Inflammatory macrophage (primary cell): ENCODE measurements at places on chromosomes 4 and X.

- DNase-seq = no peak
Observed at GRCh38 chrX:29466456-29466855, 748.9 kb upstream of the MAGEB2 start.

DNA sequence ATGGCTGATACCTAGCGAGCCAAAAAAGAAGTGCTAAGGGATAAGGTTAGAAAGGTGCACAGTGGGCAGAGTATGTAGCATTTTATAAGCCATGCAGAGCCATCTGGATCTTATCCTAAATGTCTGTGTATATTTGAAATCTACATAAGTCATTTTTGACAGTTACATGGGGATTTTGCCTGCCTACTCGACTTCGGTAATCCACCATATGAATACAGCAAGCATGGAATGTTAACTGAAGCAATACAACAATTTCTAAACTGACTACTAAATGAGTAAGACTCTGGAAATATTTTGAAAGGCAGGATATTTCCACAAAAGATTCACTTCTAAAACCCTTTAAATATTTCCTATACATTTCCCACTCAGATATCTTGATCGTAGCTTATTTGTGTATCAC, 122.5 kb downstream of the KCNIP4 start:
- DNase-seq = no peak

GRCh38 chr4:77493120-77493752, 112.4 kb upstream of the CXCL13 start:
- peak; percentile 19 for DNase-seq

DNA sequence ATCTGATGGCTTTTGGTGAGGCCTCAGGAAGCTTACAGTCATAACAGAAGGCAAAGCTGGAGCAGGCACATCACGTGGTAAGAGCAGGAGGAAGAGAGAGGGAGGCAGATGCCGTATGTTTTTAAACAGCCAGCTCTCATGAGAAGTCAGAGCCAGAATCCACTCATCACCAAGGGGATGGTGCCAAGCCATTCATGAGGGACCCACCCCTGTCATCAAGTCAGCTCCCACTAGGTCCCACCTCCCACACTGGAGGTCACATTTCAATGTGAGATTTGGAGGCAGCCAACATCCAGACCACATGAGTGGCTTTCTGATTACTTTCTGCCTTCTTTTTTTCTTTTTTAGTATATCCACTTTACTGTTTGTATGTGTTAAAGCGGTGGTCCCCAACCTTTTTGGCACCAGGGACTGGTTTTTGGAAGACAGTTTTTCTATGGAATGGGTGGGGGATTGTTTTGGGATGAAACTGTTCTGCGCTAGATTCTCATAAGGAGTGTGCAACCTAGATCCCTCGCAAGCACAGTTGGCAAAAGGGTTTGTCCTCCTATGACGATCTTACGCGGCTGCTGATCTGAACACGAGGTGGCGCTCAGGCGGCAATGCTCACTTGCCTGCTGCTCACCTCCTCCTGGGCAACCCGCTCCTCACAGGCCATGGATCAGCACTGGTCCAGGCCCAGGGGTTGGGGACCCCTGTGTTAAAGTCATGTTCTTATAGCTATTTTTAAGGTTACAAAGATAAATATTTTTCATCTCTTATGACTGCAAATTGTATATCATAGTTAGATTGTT, 61.7 kb downstream of the SLIT2 start:
- no peak for DNase-seq

GRCh38 chrX:96004386-96004785, 680.3 kb upstream of the DIAPH2 start:
- no peak for DNase-seq

- DNase-seq = peak; percentile 51
Observed at GRCh38 chrX:22192419-22193060, 80.2 kb upstream of the CBLL2 start.

DNA sequence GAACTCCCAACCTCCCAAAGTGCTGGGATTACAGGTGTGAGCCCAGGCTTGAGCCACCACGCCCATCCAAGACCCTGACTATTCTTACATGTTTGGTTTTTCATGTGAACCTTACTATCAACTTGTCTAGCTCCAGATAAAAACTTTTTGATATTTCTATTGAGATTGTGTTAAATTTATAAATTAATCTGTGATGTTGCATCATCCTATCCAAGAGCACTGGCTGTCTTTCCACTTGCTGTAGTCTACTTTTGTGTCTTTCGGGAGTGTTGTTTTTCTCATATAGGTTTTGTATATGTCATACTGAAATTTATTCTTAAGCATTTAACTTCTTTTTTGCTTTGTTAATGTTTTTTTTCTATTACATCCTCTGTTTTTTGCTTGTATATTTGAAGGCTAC, 34.6 kb downstream of the BRCC3 start:
- no peak for DNase-seq

GRCh38 chr4:152467101-152467500, 68.8 kb downstream of the FBXW7 start:
- DNase-seq = peak; percentile 27

GRCh38 chr4:134160211-134160610, 41.4 kb downstream of the PABPC4L start:
- DNase-seq = no peak

- DNase-seq = peak; percentile 4
Observed at GRCh38 chr4:88411491-88412096, 32.9 kb downstream of the HERC6 start.

- DNase-seq = no peak
Observed at GRCh38 chr4:105767579-105767978, 59.0 kb downstream of the GSTCD start.

DNA sequence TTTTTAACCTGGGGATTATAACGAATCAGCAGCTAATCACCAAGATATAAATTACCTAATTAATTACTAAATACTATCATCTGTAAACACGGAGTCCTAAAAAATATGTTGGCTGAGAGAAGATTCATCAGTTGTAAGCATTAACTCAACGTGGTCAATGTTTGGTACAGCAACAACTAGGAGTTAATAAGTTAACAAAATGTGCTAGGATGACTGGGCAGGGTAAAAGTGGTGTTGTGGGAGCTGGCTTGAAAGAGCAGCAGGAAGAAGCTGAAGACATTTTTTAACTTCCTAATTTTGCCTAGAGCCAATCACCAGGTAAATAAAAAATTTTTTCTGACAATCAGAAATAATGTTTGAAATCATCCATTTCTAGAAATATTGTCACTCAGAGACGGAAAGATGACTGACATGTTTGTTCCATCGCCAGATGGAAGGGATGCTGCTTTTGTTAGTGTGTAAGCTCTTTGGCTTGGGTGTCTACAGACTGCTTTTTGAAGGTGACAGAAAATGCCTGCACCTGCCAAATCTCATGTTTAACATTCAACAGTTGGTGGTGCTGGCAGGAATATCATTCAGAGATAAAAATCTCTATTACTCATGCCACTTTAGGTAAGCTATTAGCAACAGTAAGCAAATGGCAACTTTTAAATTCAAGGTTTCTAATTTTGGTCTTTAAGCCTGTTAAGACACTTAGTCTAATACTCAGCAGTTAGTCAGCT, 1126.9 kb downstream of the STPG2 start:
- no peak for DNase-seq

DNA sequence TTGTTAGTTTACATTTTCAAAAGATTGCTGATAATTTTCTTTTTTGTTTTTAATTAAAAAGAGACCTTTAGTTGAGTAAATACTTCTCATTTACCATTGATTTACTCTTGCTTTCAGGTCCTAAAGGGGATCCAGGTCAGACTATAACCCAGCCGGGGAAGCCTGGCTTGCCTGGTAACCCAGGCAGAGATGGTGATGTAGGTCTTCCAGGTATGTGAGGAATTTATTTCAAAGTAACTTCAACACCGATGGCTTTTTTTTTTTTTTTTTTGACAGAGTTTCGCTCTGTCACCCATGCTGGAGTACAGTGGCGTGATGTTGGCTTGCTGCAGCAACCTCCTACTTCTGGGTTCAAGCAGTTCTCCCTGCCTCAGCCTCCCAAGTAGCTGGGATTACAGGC, 135.1 kb downstream of the IRS4 start:
- no peak for DNase-seq

GRCh38 chr4:123443401-123444289, 47.0 kb downstream of the SPRY1 start:
- DNase-seq = peak; percentile 82

DNA sequence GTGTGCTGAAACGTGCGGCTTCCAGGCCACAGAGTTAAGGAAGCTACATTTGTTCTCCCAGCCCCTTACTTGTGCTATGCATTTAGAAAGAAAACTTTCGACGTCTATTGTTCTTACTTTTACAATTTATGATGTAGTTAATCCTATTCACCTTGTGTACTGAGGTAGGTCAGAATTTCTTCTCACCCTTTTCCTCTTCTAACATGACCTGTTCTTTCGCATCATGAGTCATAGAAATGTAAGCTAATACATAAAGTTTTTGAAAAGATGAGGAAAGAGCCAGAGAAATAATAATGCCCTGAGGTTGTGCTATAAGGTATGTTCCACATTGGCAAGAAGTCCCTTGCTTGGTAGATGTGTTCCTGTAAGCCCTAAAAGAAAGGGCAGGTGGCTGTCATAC, 298.3 kb downstream of the TRIML1 start:
- DNase-seq = no peak

GRCh38 chr4:118935819-118936218, 47.2 kb downstream of the SYNPO2 start:
- DNase-seq = peak; percentile 22

- DNase-seq = no peak
Observed at GRCh38 chr4:4514786-4515185, 27.1 kb downstream of the STX18 start.

- no peak for DNase-seq
Observed at GRCh38 chr4:53477038-53477565, 99.7 kb downstream of the FIP1L1 start.

DNA sequence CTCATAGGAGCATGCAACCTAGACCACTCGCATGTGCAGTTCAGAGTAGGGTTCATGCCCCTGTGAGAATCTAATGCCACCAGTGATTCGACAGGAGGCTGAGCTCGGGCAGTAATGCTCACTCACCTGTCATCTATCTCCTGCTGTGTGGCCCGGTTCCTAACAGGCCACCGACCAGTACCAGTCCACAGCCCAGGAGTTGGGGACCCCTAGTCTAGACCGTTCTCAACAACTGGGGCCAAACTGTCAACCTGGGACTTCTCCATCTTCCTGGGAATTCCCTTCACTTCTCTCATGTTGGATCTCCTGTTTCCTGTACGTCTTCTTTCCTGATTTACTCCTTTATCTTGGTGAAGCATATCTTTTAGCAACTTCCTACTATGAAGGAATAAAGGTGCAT, 79.4 kb upstream of the HELT start:
- no peak for DNase-seq

- no peak for DNase-seq
Observed at GRCh38 chrX:44456685-44457084, 86.0 kb downstream of the FUNDC1 start.

- DNase-seq = no peak
Observed at GRCh38 chr4:27267339-27267969, 406.8 kb downstream of the STIM2 start.

- DNase-seq = no peak
Observed at GRCh38 chr4:86685401-86685800, 91.3 kb downstream of the PTPN13 start.

- no peak for DNase-seq
Observed at GRCh38 chr4:135508006-135508714, 1306.6 kb upstream of the PABPC4L start.

DNA sequence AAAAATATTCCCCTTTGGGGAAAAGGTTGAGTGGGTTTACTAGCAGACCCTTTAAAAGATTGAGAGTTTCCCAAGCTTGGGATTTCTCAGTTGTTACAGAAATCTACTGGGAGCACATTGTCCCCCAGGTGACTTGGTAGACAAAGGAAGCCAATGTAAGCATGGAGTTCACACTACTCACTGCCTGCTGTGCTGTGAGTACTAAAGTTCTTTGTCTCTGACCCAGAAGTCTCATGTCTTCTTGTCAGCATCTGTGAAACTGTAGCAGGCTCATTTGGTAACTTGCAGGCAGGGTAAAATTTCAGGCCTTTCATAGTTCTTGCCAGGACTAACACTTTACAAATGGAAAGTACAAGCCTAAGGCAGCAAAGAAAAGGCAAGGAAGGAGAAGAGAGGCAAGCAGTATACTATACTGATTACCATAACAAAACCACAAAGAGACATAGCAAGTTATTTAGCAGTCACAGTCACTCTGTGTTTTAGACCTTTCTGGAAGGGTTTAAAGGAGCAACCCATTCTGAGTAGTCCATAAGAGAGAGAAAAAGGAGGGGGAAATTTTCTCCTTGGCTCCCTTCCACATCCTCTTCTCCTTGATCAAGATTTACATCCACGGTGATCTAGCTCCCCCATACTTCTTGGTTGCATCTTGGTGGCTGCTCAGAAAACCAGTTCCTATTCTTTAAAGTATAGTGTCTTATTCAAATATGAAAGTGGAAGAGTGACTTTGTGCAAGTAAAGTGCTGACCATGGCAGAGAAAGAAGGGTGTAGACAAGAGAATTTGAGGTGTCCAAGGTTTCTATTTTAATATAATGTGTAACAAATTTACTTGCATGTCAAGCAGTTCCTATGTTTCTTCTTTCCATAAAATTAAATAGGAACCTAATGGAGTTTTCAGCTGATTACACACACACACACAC, 160.0 kb upstream of the PDE5A start:
- no peak for DNase-seq

GRCh38 chr4:164931551-164932324, 45.7 kb downstream of the TRIM61 start:
- DNase-seq = no peak

DNA sequence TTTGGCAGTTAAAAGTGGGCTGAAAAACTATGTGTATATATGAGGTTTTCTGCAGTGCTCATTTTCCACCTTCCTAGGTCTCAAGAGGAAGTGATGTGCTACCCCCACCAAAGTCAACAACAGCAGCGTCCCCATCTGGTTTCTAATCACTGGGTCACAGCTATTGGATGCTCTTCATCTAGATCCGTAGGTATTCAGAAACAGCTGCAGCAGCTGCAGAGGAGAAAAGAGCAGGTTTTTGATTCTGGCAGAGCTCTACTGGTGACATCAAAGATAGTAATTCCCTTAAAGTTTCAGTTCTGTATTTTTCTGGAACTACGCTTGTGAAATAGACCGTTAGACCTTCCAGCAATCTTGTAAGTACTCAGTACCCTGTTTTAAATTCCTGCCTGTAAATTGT, 5.8 kb upstream of the GUCY2F start:
- peak; percentile 31 for DNase-seq

GRCh38 chr4:25978327-25978726, 64.3 kb downstream of the SMIM20 start:
- no peak for DNase-seq

GRCh38 chrX:152444338-152444737, 6.8 kb downstream of the GABRA3 start:
- DNase-seq = no peak

GRCh38 chrX:19857131-19857530, 30.3 kb downstream of the SH3KBP1 start:
- DNase-seq = no peak
